IMR-90 (cell line): ENCODE measurements at places on chromosomes 16 and 17. TPM values are rescaled to one million over a fixed set of nuclear protein-coding genes. Genes with fewer than 3 reads are reported as not detected.

Gene CCL17
- not detected in 2 replicates for total RNA-seq

- peak; percentile 65 for DNase-seq
These were observed 959 bp upstream of the ANKRD13B start for GRCh38 chr17:29591737-29592608.

DNA sequence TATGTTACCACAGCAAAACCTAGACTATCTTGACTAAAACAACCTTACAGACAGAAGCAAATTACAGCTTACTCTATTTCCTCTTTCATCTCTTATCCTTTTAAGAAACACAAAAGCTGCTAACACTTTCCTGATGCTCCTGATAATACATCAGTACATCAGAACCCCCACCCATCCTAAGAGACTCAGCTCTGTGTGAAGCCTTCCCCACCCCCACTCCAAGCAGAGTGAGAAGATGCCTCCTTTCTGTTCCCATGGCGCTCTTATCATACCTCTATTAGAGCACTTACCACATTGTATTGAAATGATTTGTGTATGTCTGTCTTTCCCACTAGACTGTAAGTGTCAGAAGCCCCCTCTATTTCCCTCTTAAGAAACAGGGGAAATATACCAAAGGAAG is 42.4 kb upstream of the HS3ST2 start:
- DNase-seq, result no peak

DNA sequence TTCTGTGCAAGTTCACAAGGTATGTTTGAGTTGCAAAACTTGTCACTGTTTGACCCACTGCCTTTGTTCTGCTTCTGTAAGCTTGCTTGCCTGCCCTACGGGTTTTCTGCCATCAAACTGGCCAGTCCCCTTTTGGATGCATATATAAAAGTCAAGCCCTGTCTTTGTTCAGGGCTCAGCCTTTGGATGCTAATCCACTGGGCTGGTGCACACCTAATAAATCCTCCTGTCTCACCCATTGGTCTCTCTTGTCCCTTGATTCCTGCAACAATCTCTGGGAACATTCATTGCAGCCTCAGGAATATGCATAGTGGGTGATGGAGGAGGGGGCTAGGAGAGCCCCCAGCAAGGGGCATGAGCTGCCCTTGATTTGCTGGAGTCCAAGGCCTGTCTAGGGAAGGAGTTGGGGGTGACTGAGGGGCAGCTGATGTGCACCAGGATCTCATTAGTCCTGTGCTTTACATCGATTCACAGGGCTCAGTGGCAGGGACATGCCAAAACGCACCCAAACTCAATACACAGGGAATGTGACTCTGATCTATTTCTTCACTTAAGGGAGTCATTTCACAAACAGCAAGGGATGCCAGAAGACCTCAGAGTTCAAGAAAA is 225.4 kb upstream of the NLRP1 start:
- DNase-seq, result no peak

- no peak for DNase-seq
These were observed 208.4 kb downstream of the RBFOX1 start for GRCh38 chr16:7541026-7541425.

DNA sequence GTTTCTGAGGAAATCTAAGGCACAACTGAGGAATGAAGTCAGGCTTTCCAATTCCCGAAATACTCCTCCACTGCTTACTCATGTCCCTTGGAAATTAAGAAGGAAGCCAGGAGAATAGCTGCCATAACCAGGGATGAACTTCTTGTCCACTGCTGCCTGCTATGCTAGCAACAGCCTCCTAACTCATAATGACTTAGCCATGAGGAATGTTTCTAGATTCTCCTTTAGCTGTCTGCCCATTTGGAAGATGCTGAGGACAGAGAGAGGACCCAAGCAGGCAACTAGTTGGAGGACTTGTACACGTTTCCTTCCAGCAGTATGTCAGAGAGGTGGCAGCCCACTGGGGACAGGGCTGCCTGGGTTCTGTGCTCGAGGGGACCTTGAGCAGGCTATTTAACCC is 939 bp upstream of the CCL2 start:
- DNase-seq, result peak; percentile 83

DNA sequence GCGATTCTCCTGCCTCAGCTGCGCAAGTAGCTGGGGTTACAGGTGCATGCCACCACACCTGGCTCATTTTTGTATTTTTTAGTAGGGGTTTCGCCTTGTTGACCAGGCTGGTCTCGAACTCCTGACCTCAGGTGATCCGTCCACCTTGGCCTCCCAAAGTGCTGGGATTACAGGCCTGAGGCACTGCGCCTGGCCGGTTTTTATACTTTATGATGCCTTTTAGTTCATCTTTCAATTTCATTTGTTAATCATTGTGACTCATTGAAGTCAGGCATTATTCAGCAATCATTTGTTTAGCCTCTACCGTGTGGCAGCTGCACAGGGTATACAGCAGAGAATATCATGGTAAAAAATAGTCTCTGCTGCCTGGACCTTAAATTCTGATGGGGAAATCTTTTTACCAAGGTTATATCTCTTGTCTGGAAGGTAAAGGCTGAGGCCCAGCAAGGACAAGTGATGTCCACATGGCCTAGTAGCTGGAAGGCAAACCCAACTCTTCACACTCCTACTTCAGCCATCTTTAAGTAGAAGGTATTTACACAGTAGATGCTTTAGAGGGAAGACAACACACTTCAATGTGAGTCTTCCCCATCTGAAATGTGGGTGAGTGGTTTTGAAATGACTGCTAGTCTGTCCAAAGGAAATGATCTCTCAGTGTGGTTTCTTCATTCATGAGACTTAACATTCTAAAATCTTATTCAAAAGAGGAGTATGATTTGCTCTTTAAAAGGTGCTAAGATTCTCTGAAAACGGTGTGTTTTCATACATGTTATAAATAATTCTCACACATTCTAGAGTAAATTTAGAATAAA is 2.4 kb downstream of the PRPSAP2 start:
- peak; percentile 58 for DNase-seq

DNA sequence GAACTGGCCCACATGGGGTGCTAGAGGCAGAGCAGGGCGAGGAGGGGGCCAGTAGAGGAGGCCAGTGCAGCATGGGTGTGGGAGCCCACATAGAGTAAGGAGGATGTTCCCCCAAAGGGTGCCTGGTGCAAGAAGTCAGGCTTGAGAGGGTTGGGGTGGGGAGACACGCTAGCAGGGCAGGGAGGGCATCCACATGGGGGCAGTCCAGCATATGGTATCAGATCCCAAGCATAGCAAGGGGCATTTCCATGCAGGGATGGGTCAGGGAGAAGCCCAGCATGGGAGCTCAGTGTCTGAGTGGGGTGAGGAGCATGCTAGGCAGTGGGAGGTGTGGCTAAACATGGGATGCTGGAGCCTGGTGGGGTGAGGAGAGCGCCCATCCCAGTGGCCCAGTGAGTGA is 213.7 kb downstream of the COPRS start:
- no peak for DNase-seq

GRCh38 chr17:32631341-32632096 is 144.7 kb downstream of the CDK5R1 start:
- DNase-seq, result no peak
